Stimulated activated CD4-positive, alpha-beta T cell treated with anti-CD3 and anti-CD28 coated beads, Interleukin-4, amount 100 ng/mL, for 48 hours (primary cell): ENCODE measurements at places on chromosomes 7 and 10.
A peak's percentile ranks its signal among the peaks of the same experiment; 100 is the strongest.

GRCh38 chr7:17015598-17016031 is 133.8 kb upstream of the AGR3 start:
- no peak for DNase-seq

DNA sequence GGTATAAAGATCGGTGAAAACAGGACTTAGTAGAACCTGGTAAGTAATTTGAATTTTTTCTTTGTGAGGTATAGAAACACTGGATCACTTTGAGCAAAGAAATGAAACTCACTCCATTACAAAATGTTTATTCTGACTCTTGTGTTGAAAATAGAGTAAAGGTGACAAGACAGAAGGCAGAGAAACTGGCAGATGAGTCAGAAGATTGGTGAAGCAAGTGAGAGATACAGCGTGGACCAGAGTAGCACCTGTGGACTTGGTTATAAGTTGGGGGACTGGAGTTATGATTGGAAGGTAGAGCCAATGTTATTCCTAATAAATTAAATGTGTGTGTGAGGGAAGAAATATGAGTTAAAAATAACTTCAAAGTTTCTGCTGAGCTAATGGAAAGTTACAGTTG is 620.9 kb downstream of the ZWINT start:
- no peak for DNase-seq

GRCh38 chr7:20141666-20142065 is 75.5 kb downstream of the MACC1 start:
- no peak for DNase-seq

DNA sequence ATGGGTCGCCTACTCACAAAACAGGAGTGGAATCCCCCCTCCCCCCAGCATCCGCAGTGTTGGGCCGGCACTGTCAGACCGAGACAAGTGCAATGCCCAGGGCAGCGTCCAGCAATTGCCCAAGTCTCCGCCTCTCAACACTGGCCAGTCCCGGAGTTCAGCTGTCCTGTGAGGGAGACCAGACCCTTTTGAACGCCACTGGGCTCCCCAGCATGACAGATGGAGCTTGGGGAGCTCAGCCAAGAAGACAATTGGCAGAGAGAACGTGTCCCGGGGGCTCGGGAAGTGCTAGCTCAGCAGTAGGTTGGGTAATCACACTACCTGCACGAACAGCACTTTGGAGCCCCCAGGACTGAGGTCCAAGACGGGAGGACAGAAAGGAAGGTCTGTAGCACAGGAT is 4.7 kb downstream of the COPS6 start:
- DNase-seq, result no peak

- no peak for DNase-seq
Observed at GRCh38 chr10:131944412-131944811, 37.3 kb downstream of the BNIP3 start.

GRCh38 chr7:115831371-115831770 is 199.2 kb downstream of the TFEC start:
- no peak for DNase-seq

GRCh38 chr10:92291921-92292845 is 1.2 kb downstream of the MARCHF5 start:
- DNase-seq, result peak; percentile 23

GRCh38 chr7:93720106-93720505 is 145.6 kb upstream of the CALCR start:
- no peak for DNase-seq

DNA sequence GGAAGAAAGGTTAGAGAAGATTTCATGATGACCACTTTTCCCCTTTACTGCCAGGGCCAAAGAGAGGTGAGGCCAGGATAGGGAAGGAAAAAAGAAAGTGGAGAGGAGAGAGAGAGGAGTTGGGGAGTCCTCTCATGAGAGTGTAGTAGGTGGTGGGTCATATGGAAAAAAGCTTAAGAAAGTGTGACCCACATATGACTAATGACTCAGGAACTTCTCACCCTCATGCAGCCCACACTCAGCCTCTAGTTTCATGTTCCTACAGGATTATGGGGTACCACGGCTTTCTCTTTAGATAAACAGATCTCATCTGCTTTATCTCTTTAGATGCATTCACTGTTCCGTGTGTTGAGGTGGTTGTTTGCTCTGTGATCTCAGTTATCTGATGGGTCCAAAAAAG is 462.5 kb upstream of the IGFBP3 start:
- no peak for DNase-seq

- no peak for DNase-seq
Observed at GRCh38 chr7:55070271-55070743, 51.5 kb downstream of the EGFR start.

GRCh38 chr7:47563521-47563920 is 18.4 kb downstream of the TNS3 start:
- no peak for DNase-seq

DNA sequence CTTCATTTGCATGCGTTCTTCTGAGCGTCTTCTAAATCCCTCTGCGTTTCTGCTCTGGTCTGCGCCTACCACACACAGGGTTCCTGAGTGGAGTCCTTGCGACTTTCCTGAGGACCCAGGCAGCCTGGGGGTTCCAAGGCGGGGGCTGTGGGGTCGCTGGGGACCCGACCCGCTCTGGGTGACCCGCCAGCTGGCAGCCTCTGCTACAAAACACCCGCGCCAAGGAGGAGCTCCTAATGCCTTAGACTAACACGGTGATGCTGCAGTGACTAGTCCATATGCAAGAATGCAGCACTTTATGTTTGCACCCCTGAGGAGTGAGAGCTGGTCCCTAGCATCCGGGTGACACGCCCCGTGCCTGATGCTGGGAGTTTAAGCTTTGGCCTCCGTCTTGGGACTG is 367.0 kb upstream of the POM121L12 start:
- no peak for DNase-seq

DNA sequence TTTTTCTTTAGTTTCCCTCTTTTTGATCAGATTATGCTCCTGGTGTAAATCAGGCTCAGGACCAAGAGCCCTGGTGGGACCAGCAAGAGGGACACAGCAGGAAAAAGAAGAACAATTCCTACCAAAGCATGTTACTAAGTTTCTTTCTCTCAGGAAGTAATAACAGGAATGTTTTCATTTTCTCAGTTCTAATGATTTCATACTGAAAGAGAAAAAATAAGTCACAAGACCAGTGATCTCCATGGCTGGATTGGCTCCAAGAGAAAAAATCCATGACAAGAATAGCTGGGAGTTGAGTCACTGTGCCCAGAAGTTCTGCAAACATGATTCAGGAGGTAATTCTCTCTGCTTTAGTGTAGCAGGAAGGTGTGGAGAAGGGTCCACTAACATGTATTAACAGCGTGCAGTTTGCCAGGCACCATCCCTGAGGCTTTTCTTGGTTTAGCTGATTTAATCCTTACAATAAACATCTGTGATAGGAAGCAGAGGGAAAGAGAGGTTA is 23.8 kb upstream of the IFIT2 start:
- no peak for DNase-seq

- DNase-seq, result no peak
Observed at GRCh38 chr7:64884085-64884912, 18.8 kb upstream of the ZNF273 start.

GRCh38 chr7:25073451-25073850 is 51.6 kb downstream of the CYCS start:
- DNase-seq, result no peak

DNA sequence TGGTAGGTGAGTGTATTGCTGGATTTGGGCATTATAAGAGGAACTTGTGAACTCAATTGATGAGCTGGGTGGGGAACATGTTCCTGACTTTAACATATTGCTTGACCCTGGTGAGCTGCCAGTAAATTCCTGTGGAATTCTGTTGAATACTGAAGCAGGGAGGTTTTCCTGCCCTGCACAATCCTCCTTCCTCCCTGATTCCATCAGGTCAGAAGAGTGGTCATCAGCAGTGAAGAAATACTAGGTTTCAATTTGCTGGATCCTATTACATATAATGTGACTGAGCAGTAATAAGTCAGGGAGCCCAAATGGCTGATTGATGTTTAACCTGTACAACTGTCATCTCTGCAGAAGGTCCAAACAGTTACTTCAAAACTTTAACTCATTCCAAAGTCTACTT is 581.2 kb downstream of the SUGCT start:
- no peak for DNase-seq

GRCh38 chr7:66255534-66256100 is 50.5 kb downstream of the TPST1 start:
- DNase-seq, result no peak

DNA sequence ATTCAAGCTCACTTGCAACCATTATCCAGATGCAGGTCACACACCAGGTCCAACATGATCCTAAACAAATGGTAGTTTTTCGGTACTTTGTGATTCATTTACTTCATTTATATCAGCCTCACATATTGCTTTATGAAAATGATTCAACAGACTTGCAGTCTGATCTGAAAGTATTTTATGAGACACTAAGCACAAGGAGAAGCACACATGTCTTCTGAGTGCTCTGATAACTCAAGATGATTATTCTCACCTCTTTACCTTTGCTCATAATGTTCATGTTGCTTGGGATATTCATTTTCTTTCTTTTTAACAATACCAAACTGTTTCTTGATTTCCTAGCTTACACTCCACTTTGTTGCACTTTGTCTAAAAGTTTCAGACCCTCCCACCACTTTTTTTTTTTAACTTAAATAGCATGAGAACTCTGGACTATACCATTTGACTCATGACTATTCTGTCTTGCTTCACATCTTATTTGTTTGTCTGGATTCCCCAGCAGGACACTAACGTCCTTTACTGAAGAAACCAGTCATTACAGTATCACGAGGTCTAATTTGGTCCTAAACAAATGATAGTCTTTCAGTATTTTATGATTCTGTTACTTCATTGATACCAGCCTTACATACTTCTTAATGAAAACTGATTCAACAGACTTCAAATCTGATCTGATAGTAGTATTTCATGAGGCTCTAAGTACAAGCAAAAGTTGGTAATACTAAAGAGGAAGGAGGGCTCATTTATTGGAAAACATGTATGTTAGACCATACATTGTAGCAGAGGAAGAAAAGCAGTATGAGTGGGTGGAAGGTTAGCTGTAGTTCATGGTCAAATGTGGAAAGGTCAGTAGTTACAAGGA is 171.8 kb upstream of the AHR start:
- DNase-seq, result no peak

DNA sequence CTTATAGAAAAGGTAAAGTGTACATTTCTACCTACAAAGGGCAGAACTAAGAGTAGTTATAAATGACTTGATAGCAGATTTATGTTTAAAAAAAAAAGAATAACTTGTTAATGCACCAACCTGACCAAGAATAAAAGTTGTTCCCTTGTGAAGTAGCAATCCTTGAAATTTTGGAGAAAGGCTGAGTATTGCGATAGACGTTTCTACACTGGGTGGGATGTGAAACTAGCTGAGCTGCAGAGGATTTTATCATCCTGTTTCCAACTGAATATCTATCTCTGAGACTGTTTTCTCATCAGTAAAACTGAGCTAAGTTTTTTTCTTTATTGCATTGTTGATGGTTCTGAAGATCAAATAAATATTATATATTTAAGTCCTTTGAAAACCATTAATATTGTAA is 14.6 kb downstream of the MDFIC start:
- no peak for DNase-seq

GRCh38 chr10:78831461-78831860 is 237.3 kb upstream of the ZMIZ1 start:
- no peak for DNase-seq

DNA sequence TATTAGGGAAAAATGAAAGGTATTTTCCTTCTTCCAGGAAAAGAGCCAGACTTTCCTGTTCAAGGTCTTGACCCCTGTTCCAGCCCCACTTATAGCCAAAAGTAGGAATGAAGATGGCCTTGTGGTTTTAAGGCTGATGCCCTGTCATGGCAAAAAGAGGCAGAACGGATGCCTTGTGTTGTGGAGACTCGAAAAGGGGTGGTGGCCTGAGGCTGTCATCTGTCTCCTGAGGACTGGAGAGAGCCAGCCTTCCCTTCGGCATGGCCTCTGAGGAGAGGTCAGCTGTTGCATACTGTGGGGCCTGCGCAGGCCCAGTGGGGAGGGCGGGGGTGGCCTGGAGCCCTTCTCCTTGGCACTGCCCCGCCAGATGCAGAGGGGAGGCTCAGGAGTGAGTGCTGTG is 166.0 kb upstream of the EEPD1 start:
- DNase-seq, result no peak

DNA sequence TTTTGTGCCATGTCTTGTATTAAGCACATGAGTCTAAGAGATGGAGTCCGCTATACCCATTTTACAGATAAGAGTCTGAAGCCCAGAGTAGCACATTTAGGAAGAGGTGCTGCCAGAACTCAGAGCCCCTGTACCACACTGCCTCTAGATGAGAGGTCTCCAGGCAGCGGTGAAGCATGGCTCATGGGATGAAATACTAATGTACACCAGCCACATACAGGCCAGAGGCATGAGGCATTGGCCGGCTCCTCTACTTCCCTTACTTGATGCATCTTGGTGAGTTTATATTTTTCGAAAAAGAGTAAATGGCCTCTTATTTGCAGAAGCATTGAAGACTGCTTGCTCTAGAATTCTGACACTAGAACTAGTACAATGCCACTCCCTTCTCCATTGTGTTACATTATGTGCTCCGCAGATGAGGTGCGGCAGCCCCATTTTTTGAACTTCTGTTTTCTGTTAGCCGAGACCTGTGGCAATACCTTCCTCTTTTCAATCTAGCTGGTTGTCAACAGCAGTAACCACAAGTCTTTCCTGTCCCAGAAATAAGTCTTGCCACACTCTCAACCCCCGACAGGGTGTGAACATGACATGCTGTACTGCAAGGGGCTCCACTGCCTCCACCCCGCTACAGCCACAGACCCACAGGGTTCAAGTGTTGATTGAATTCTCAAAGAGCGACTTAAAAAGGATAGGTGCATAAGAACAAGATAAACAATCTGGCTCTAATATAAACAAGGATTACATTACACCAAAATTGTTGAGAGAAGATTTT is 145.3 kb downstream of the CELF2 start:
- DNase-seq, result peak; percentile 44

DNA sequence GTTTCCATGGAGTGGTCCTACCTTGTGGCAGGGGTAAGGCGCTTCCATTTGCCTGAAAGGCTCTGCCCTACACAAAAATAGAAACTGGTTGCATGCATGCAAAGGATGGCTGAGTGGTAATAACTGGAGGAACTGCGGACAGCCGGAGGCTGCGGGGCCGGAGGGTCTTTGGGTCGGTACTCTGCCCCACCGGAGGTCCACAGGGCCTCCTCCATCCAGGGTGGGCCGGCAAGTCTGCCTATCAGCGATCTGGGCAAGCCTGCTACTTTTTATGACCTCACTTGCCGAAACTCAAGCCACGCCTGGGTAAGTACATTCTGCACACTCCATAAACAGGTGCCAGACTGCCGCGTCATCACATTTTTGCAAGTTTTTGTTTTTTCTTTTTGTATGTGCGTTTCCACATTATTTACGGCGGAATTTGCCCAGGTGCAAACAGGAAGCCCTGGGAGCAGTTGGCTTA is 30.0 kb downstream of the TACC2 start:
- no peak for DNase-seq

DNA sequence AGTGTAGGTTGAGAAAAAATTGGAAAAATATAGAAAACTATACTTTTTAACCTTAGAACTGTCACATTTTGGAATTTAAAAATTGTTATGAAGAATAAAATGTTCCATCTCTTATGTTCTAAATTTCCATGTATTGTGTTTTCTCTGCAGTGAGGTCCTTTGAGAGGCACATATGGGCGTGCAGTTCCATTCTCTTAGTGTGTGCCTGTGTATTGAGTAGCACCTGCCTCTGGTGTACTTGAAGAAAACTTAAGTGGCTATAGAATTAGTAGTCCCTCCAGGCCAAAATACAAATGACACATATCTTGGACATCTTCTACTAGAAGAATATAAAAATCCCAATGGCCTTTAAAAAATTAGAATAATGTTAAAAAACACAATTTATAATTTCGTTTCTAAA is 149.2 kb downstream of the BICC1 start:
- DNase-seq, result no peak
